Hematopoietic multipotent progenitor cell (in vitro differentiated cells): ENCODE measurements at places on chromosomes 5 and 9. TPM values are rescaled to one million over a fixed set of nuclear protein-coding genes. Genes with fewer than 3 reads are reported as not detected.
A peak's percentile ranks its signal among the peaks of the same experiment; 100 is the strongest.

OBP2B gene
- total RNA-seq = not detected

CDKN2AIPNL gene
- 17.8 TPM for total RNA-seq

GBGT1 gene
- 54.9 TPM for total RNA-seq

GKAP1 gene
- total RNA-seq = 1.9 TPM

SSBP2 gene
- 141 TPM for total RNA-seq

MCIDAS gene
- total RNA-seq = not detected

PCDHA5 gene
- total RNA-seq = under 0.01 TPM

NUTM2F gene
- not detected for total RNA-seq

DNA sequence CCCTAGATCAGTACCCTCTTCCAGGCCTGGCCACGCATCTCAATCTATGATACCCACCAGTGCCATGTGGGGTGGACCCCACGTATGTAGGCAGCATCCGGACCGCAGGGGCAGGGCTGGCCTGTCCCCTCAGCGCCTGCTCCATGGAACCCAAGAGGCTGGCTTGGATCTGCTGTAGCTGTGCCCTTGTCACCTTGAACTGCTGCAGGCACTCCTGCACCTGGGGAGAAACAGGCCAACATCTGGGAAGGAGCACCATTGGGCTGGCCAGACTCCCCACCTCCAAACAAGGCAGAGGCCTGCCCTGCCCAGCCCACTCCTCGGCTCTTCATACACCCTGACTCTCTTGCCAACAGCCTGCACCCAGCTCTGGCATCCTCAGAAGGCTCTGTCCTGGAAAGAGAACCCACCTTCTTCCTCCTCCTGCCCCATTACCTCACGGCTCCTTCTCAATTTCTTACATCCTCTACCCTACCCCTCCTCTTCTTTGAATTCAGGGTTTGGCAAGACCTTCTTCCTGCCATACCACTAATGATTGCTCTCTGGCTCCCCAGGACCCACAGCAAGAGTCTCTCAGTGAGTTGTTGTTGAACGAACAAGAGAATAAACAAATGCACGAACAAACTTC lies 7.7 kb downstream of the HK3 start:
- no peak for DNase-seq

DNA sequence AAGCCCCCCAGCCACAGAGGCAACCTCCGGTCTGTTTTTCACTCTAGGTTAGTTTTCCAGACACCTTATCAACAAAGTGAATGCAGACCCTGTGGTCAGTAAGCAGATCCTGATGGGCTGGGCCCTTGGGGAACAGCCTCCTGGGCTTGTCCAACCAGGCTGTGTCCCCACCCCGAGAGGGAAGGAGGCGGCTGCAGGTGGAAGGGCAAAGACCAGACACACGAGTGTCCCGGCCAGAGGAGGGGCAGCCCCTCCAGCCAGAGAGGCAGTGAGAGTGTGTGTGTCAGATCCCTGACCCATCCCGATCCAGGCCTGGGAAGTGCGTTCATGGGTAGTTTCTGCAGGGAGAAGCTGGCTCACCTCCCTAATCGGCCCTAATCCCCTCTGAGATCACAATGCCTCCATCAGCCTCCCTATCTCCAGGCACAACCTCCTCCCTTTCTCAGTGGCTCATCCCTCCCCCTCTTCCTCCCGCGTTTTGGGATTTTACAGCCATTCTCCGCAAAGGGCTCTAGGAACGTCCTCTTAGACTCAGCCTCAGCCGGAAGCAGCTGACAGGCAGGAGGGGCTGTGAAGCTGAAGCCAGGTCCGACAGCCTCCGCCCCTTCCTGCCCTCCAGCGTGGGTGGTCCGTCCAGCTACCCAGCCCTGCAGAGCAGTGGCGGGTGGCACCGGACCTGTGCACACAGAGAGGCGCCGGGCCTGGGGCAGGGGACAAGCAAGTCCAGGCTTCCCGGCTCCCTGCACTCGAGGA lies 9.7 kb downstream of the SLC12A7 start:
- no peak for DNase-seq

- DNase-seq = no peak
Measured at GRCh38 chr5:136054142-136055019, 25.6 kb downstream of the TGFBI start.

- no peak for DNase-seq
Measured at GRCh38 chr5:148372893-148373292, 10.9 kb upstream of the FBXO38 start.

DNA sequence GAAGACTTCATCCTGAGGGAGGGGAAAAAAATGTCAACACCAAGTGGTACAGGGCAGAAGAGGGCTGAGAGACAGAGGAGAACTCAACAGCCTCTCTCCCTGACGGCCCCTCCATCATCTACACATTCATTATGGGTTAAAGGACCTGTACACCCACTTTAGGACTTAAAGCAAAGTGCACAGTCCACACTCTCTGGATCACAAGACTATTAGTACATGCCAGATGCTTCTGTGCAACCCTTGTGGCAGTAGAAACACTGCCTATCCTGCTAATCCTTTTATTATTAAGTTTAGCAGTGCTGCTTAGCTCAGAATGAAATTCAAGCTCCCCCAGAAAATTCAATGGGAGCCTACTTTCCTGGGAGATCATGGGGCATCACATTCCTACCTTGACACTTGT lies 1.9 kb downstream of the FRMD3 start:
- no peak for DNase-seq

DNA sequence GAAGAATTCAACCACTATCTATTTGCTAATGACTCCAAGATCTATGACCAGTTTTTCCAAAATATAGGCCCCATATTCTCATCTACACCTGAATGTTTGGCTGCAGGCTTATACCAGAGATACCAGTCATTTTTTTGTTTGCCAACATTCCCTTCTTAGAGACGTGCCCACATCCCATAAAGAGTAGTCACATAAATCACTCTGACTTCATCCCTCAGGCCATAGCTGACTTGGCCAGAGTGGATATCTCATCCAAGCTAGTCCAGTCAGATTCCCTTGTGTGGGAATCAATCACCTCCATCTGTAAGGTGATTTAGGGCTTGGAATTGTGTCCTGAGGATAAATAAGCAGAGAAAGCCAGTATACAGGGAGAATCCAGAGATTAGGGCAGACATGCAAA lies 124.3 kb upstream of the SLC24A2 start:
- no peak for DNase-seq

- no peak for DNase-seq
Measured at GRCh38 chr9:127977884-127978647, 2.7 kb downstream of the EEIG1 start.

GRCh38 chr5:67426961-67427849 lies 230.6 kb upstream of the CD180 start:
- DNase-seq = no peak

DNA sequence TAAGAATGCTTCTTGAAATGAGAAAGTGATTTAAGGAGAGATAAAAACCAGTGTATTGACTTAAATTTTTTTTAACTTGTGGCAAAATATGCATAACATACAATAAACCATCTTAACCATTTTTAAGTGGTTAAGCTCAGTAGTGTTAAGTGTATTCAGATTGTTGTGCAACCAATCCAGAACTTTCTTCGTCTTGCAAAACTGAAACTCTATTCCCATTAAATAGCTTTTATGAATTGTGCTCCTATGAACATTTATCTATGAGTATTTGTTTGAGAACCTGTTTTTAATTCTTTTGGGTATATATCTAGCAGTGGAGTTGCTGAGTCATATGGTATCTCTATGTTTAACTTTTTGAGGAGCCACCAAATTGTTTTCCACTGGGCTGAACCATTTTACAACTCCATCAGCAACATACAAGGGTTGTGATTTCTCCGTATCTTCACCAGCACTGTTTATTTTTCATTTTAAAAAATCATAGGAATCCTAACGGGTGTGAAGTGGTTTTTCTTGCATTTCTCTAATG lies 76.6 kb upstream of the ACTBL2 start:
- DNase-seq = no peak

GRCh38 chr9:10230512-10230911 lies 382.3 kb downstream of the PTPRD start:
- no peak for DNase-seq

DNA sequence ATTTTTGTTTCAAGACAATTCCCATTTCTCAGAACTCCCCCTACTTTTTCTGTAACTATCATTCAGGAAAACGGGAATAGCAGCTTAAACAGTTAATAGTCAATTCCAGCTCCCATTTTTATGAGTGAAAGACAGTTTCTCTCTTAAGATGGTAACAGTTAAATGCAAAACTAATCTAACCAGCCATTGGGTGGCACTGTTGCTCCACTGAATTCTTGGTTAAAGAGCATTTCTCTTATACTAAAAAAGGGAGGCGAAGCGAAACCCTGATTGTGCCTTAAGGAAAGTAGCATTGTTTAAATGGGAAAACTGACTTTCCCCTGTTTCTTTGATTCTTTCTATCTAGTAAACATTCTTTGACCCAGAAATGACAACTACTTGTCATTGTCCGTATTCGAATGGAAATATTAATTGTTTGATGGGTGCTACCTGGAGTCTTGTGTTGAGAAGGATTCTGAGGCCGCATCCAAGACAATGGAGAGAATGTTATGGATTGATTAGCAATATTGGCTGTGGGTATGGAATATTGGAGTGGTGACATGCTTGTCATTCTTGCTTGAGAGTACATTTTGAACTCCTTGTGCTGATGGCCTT lies 507.8 kb downstream of the MAT2B start:
- no peak for DNase-seq

- no peak for DNase-seq
Measured at GRCh38 chr9:89864257-89864656, 259.4 kb downstream of the GADD45G start.

- DNase-seq = no peak
Measured at GRCh38 chr9:25225938-25226760, 452.1 kb downstream of the TUSC1 start.

DNA sequence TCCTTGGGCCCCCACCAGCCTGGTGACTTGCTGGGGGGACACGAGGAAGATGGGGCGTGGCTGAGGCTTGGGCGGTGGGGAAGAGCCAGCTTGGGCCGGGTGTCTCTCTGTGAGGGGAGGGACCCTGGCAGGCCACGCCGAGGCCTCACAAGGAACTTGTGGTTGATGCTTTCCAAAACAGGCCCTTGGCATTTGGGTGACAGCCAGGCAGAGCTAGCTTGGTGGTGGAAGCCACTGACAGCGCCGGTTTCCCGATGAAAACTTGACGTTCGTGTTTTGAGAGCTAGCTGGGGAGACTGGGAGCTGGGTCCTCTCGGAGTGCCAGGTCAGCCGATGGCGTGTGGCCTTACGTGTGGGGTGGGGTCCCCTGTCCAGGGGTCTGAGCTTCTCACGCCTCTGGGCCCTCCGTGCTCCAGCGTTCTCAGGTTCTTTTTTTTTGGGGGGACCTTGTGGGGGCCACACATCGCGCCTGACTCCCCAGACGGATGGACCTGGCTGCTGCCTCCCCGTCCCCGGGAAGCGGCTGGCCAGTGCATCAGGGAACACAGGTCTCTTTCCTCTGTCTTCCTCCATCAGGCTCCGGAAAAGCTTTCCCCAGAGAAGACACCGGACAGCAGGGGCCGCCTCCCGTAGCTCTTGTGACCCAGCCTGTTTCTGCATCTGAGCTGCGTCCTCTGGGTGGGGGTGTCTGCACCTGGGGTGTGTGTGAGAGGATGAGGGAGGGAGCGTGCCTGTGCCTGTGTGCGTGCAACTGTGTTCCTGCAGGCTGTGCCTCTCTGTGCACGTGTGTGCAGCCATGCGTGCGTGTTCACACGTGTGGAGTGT lies 129.3 kb upstream of the LPCAT1 start:
- DNase-seq = peak; percentile 75

GRCh38 chr9:19699756-19700155 lies 89.1 kb downstream of the SLC24A2 start:
- DNase-seq = no peak

DNA sequence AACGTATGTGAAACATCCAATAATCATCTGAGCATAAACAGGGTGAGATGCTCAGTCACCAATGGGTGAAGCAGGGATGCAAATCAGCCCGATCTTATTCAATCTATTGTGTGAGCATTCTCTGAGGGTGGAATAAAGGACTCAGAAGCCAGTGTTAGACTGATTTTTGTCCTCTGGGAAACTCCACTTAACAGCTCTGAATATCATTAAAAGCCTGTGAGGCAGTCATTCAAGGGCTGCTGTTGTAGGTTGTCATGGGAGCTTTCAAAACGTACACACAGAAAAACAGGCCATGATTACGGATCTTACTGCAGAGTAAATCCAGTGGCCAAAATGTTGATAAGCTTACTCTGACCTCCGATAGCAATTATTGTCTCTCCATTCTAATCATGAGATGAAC lies 266.5 kb upstream of the EFNA5 start:
- no peak for DNase-seq

DNA sequence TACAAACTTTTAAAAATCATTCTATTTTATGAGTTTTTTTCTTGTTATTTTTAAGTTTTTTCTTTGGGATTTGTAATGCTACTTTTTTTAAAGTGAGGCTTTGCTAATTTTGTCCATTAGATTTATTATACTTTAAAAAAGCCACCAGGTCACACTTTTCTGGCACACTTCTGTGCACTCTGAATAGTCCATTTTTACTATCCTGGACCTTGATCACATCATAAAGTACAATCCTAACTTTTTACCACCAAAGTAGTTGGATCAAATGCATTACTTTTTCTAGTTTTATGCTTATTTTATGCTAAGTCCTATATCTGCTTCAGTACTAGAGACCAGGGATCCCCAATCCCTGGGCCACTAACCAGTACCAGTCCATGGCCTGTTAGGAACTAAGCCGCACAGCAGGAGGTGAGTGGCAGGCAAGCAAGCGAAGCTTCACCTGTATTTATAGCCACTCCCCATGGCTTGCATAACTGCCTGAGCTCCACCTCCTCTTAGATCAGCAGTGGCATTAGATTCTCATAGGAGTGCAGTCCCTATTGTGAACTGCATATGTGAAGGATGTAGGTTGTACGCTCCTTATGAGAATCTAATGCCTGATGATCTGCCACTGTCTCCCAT lies 16.0 kb downstream of the FRRS1L start:
- DNase-seq = no peak

DNA sequence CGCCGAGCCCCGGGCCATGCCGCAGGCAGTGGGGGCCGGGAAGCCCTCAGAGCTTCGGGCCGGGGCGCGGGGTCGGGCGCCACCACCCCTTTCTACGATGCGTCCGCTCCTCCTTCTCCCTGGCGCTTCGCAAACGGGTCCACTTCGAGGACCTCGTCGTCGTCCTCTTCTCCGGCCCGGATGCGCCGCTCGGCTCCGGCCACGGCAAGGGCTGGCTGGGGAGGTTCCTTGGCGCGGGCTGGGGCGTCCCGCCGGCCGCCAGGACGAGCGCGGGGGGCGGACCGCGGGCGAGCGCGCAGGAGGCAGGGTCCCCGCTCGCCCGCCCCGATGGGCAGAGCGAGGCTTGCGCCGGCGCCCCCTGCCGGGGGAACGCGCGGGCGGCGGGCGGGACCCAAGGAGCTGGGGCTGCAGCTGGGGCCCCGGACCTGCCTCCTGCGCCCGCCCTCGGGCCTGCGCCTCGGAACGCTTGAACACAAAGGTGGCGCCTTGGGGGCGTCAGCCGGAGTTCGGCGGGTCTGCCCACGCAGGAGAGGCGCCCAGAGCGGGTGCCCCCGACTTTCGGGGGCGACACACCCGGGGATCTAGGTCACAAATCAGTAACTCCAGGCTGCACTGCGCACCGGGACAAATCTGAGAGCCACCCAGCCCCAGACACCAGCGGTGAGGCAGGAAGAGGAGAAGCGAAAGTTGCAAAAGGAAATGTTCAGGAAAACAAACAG lies at the start of gene ROR2:
ROR2 (minus strand) TSS at position 283 of the 719 bp plus-strand sequence.
- peak; percentile 65 for DNase-seq

- no peak for DNase-seq
Measured at GRCh38 chr5:2748861-2749513, 2.5 kb downstream of the IRX2 start.

GRCh38 chr9:4739587-4740387 lies 1.2 kb downstream of the AK3 start:
- DNase-seq = no peak
